ENCODE measurements at places on chromosomes 12 and 14.

DNA sequence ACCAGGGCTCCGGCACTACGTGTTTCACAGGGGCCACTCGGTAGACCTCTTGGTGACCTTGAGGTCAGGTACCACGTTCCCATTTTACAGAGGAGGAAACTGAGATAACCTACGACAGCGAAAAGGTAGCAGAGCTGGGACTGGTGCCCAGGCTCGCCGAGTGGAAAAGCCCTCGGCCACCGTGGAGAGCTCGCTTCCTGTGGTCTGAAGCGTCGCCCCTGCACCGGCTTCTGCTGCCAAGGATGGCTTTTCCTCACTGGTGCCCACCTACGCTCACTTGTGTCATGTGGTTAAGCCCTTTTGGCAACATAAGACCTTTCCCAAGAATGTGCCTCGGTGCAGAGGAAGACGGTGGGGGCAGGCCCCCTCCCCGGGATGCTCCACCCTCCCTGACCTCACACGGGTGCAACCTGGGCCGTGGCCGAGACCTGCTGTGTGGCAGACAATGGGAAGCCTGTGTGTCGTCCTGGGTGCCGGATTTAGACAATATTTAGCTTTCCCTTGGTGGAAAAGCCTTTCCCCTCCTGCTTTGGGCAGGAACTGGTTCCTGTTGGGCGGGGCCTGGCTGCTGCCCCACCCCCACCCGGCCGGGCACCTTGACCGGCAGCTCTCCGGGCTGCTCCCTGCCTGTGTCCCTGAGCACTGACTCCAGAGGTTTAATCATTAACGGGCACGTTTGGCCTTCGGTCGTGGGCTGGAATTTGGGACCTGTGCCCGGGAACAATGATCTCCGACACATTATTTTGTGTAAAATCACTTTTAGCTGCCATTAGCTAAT is 32.4 kb upstream of the PPP1R13B start:
- DNase-seq: no peak

GRCh38 chr14:100032738-100033137 is 32.5 kb upstream of the EVL start:
- DNase-seq: no peak

DNA sequence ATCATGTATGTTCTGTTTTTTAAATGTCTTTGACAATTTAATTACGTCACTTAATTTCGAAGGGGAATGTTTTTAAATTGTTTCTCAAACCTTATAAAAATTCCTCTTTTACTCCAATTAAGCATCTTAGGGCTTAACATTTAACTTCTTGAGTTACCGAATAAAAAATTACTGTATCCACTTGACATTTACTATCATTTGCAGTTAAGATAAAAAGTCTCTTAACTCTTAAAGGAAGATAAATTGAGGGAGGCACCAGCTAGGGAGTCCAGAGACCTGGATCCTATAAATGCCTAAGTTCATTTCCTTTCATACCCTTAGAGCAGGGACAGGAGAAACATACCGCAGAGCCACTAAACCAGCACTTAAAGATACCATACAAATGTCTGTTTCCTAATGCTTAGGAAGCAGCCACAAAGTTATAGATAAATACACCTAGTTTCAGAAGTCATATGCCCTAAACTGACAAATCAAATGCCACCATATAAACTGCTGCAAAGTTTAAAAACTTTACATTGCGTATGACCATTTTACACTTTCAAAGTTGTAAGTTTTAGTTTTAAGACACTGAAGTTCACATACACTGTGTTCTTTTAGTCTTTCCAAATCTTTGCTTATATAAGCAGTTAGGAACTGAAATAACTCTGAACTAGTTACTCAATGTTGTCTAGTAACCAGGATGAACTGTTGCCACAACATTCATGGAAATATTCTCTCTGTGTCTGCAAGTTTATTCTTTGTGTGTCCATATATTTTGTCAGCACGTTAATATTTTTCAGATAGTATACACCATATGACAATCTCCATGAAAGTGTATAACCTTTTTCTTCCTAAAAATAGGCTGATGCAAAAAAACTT is 71.2 kb downstream of the GALNT4 start:
- no peak for DNase-seq

GRCh38 chr14:63908667-63909264 is 56.0 kb downstream of the SYNE2 start:
- no peak for DNase-seq

- no peak for DNase-seq
These were observed 160.5 kb downstream of the NUAK1 start for GRCh38 chr12:105978276-105978675.

DNA sequence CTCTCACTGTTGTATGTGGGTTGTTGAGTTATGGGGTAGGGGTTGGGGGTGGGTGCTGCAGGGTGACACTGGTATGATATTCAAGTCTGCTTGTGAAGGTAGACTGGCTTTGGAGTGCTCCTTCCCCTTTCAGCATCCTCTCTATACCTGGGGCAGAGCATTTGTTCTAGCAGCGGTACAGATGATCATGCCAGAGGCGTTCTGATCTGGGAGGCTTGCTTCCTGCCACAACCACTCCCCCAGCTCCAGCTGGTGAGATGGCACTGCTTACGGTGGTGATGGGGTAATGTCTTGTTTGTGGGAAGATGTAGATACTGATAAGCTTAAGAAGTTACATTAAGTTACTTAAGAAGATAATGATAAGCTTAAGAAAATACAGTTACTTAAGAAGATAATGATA is 131.8 kb downstream of the ERC1 start:
- peak; percentile 90 for DNase-seq
